ENCODE measurements at places on chromosomes 7 and 10.

DNA sequence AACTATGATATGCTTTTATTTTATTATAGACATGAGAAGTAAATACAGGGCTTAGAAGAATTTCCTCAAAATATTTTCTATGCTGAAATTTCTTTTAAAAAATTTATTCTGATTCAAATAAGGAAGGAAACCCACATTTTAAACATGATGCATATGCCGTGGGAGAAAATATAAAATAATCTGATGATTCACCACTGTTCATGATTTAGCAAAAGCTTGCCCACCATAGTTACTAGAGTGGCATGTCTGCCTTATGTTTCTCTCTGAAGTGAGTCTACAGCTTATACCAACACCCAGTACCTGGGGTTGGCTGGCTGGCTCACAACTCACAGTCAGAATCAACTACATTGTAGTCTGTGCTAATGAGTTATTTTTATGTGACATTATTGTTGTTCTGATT lies 102.0 kb downstream of the GNAI1 start:
- no peak for DNase-seq

GRCh38 chr10:24241536-24242040 lies 32.6 kb downstream of the KIAA1217 start:
- no peak for DNase-seq

GRCh38 chr7:143416565-143417149 lies 8.0 kb upstream of the EPHA1 start:
- DNase-seq, result no peak

GRCh38 chr7:157523766-157524421 lies 187.1 kb downstream of the DNAJB6 start:
- DNase-seq, result no peak

GRCh38 chr7:150746921-150747320 lies 9.7 kb downstream of the GIMAP5 start:
- no peak for DNase-seq

DNA sequence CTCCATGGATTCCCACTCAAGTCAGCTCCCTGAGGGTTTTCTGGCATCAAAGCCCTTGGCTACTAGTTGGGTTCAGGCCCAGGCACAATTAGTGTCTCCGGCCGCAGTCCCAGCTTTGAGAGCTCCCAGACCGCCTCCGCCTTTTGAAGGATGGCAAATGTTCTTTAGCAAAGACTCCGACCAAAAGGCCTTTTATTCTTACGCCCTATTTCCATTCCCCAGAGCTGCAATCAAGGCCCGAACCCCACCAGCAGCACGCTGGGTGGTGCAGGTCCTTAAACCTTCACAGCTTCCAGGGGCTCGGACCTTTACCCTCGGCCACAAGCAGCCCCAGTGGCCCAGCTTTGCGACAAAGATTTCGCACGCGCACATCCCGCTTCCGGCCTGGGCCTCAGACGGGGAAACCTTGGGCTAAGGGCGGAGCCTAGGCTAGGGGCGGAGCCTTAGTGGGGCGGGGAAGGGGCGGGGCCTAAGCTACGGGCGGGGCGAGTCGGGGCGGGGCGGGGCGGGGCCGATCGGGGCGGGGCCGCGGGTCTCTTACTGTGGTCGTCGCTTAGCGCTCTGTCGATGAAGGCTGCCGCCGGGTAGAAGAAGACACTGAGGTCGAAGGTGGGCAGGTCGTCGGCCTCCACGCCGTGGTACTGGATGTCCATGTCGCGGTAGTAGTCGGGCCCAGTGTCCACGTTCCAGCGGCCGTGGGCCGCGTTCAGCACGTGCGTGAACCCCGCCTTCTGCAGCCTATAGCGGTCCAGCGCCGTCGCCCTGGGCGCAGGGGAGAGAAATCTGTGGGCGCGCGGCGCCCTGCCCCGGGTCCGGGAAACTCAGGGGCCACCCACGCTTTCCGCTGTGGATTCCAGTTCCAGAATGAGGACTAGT lies 68.0 kb upstream of the SAMD8 start:
- DNase-seq, result no peak

DNA sequence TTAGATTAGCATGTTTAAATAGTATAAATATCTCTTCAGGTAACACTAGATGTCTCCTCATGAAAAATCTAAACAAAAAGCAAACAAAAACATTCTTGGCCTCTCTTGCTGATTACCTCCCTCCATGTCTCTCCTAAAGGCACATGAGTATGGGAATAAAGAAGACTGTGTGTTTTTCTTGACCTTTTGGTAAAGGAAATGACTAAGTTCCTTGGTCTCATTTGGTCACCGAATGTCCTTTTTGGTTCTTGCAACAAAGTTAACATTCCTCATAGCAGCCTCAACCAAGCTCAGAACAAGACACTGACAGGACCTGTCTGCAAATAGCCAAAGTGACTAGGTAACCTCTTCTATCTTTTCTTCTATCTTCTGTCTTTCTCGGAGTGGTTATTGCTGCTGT lies 35.5 kb downstream of the POM121L12 start:
- no peak for DNase-seq

- DNase-seq, result no peak
Observed at GRCh38 chr7:78873117-78873516, 580.4 kb downstream of the MAGI2 start.
